ENCODE measurements at places on chromosomes 3 and 15.

GRCh38 chr3:54819946-54820345 lies 107.9 kb downstream of the LRTM1 start:
- no peaks in the 10 kb centered on the region for H3K36me3 ChIP-seq
- peaks cover 12% of the 10 kb centered on the region for H3K27me3 ChIP-seq
- H3K4me3 ChIP-seq: no peak overlapping the region
- H3K27ac ChIP-seq: no peak overlapping the region

GRCh38 chr15:80773792-80774352 lies 5.3 kb upstream of the CEMIP start:
- H3K27ac ChIP-seq: no peak overlapping the region
- no peaks in the 10 kb centered on the region for H3K36me3 ChIP-seq
- no peak for DNase-seq
- H3K4me1 ChIP-seq: no peaks in the 10 kb centered on the region
- H3K27me3 ChIP-seq: peaks cover 24% of the 10 kb centered on the region

DNA sequence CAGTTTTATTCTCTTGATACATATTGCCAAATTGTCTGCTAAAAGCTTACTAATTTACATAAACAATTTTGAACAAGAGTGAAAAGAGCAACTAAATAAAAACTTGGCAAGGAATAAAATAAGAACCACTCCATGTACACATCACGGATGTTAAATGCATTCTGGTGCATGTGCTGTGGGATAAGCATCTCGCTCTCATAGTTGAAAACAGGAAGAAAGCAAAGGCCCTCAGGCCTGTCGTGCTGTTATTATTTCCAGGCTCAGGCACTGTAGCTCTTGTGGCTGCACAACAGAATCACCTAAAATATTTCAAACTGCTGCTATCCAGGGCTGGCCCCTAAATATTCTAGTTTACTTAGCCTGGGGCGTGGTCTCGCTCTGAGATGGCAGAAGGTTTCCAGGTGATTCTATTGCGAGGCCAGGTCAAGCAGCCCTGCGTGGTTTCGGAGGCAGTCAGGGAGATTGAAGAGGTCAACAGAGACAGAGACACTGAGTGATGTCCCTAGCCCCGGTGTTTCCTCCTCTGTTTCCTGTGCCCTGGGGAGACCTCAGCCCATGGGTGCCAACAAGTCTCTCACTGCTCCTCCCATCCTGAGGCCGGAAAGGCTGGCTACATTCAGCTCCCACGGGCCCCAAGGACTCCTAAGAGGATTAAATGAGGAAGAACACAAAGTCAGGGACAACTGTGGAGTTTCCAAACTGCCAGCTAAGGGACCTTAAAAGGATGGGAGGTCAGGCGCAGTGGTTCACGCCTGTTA lies 18.2 kb upstream of the PDIA5 start:
- DNase-seq: no peak
- H3K27me3 ChIP-seq: peaks cover 4% of the 10 kb centered on the region
- peaks cover 18% of the 10 kb centered on the region for H3K4me1 ChIP-seq
- no peaks in the 10 kb centered on the region for H3K36me3 ChIP-seq

DNA sequence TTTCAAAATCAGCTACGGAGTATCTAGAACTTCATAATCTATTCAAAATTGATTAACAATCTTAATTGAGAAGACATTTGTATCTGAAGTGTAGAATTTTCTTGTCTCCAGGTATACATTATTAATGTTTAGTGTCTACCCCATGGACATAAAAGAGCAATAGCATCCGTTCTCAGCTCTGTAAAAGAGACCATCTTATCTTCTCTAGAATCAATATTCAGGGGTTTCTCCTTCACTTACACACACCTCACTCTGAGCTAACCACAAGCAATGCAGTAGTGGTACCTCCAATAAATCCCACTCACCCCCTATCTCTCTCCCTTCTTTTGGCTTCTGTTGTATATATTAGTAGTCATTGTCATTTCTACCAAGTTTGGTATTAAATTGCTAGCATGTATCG lies 16.2 kb downstream of the MBNL1 start:
- no peak overlapping the region for H3K27ac ChIP-seq
- no peak overlapping the region for H3K4me3 ChIP-seq
- no peaks in the 10 kb centered on the region for H3K36me3 ChIP-seq
- peaks cover 27% of the 10 kb centered on the region for H3K4me1 ChIP-seq
- no peaks in the 10 kb centered on the region for H3K27me3 ChIP-seq

DNA sequence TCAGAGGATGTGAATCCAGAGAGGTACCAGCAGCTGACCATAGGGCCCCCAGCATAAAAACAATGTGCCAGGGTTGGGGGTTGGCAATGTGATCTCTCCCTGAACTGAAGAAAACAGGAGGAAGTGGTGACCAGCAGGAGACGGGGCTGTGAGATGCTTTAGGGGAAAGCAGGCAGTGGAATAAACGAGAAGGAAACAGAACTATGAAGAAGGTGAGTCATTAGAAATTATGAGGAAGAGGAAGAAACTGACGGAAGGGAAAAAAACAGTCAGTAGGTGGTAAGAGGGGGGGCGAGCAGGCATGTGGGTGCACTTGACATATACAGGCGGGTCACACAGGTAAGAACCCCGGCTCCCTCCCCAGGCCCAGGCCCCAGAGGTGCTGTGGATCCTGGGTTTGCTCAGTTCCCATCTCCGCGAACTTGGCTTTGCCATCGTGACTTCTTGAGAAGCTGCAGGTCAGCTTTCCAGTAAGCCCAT lies 42.2 kb upstream of the B3GNT5 start:
- no peaks in the 10 kb centered on the region for H3K27me3 ChIP-seq
- no peak overlapping the region for H3K27ac ChIP-seq

- H3K36me3 ChIP-seq: no peaks in the 10 kb centered on the region
- H3K27me3 ChIP-seq: no peaks in the 10 kb centered on the region
Observed at GRCh38 chr3:111616417-111617105, 21.4 kb upstream of the ZBED2 start.

DNA sequence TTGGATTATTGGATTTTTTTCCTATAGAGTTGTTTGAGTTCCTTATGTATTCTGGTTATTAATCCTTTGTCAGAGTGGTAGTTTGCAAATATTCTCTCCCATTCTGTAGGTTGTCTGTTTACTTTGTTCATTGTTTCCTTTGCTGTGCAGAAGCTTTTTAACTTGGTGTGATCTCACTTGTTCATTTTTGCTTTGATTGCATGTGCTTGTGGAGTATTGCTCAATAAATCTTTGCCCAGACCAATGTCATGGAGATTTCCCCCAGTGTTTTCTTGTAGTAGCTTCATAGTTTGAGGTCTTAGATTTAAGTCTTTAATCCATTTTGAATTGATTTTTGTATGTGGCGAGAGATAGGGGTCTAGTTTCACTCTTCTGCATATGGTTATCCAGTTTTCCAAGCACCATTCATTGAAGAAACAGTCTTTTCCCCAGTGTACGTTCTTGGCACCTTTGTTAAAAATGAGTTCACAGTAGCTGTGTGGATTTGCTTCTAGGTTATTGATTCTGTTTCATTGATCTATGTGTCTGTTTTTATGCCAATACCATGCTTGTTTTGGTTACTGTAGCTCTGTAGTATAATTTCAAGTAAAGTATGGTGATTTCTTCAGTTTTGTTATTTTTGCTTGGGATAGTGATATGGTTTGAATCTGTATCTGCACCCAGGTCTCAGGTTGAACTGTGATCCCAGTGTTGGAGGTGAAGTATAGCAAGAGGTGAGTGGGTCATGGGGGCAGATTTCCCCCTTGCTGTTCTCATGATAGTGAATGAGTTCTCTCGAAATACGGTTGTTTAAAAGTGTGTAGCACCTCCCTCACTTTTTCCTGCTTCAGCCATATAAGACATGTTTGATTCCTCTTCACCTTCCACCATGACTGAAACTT lies 46.1 kb upstream of the TNFSF10 start:
- DNase-seq: no peak
- no peak overlapping the region for H3K27ac ChIP-seq
- H3K4me1 ChIP-seq: no peaks in the 10 kb centered on the region
- H3K36me3 ChIP-seq: peaks cover 3% of the 10 kb centered on the region

DNA sequence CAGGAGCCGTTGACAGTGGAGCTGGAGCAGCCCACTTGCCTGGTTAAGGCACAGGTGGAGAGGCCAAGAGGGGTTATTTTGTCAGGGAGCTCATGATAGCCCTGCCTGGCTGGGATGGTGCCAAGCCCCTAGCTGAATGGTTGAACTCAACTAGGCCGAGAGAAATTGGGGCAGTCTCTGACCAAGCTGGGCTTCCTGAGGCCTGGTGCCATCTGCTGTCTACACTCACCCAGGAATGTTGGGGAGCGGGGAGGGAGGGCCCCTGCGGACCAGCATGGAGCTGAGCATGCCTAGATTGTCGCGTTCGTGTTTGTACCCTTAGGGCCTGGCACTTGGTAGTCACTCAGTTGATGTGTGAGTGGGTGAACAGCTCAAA lies 1.2 kb downstream of the BRPF1 start:
- peak overlapping the region; percentile 88 for H3K27ac ChIP-seq
- DNase-seq: no peak
- peaks cover 23% of the 10 kb centered on the region for H3K4me1 ChIP-seq
